NCI-H1092 (cell line): ENCODE measurements at places on chromosomes 1 and 21.

DNA sequence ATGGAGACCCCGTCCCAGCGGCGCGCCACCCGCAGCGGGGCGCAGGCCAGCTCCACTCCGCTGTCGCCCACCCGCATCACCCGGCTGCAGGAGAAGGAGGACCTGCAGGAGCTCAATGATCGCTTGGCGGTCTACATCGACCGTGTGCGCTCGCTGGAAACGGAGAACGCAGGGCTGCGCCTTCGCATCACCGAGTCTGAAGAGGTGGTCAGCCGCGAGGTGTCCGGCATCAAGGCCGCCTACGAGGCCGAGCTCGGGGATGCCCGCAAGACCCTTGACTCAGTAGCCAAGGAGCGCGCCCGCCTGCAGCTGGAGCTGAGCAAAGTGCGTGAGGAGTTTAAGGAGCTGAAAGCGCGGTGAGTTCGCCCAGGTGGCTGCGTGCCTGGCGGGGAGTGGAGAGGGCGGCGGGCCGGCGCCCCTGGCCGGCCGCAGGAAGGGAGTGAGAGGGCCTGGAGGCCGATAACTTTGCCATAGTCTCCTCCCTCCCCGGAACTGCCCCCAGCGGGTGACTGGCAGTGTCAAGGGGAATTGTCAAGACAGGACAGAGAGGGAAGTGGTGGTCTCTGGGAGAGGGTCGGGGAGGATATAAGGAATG lies 505 bp downstream of the LMNA start:
- no peak for DNase-seq

DNA sequence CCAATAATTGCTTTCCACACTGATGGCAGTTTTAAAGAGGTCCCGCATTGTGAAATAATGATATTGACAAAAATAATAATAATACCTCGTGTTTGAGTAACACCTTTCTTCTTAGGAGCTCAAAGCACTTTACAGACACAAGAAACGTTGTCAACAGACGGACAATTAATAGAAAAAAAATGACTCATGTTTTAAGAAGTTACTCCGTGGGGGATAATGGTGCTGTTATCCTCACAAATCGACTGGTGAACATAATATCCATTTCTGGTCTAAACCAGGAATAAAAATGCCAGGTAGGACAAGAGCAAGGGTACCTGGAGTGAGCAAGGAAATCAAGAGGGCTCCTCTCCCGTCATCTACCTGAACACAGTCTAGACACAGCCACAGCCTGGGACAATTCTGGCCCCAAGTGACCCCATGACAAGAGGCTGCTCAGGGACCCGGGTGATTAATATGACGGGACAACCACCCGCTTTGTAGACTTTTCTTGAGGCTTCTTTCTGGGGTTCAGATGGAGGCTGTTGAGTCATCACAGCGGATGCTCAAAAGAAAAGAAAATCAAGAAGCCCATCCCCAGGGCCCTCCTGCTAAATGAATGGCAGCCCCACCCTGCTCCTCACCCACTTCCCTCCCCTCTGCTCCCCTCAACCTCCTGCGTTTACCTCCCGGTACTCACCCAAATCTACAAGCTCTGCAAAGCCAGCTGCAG lies 146.2 kb upstream of the IRF2BP2 start:
- DNase-seq: no peak

GRCh38 chr1:62593825-62594394 lies 3.4 kb upstream of the ANGPTL3 start:
- DNase-seq: no peak

GRCh38 chr1:218247339-218247738 lies 37.8 kb upstream of the RRP15 start:
- no peak for DNase-seq

- DNase-seq: no peak
Measured at GRCh38 chr1:156959925-156960324, 39.5 kb downstream of the LRRC71 start.

DNA sequence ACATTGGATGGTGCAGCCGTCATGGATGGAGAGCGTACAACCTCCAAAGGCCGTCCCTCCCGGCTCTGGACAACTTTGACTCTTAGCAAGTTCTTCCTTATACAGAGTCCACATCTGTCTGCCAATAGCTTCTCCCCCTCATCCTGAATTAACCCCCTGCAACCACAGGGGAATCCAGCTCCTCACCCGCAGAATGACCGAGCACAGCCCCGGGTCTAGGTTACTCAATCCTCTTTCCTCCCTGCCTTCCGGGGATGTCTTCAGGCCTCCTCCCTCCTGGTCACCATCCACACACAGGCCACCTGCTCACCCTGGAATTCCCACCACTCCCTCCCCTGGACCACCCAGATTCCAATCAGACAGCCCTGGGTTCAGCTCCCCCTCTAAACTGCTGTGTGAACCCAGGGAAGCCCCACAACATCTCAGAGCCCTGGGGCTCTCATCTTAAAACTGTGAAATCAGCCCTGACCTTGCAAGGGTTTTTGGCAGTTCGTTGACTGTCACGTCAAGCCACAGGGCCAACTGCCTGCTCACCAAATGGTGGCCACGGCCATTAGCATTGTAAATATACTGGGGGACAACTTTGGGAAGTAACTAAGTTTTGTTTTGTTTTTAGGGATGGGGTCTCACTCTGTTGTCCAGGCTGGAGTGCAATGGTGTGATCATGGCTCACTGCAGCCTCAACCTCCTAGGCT lies 54.2 kb downstream of the HSPG2 start:
- DNase-seq: no peak

GRCh38 chr1:171484760-171485374 lies 463 bp upstream of the PRRC2C start:
- DNase-seq: no peak

DNA sequence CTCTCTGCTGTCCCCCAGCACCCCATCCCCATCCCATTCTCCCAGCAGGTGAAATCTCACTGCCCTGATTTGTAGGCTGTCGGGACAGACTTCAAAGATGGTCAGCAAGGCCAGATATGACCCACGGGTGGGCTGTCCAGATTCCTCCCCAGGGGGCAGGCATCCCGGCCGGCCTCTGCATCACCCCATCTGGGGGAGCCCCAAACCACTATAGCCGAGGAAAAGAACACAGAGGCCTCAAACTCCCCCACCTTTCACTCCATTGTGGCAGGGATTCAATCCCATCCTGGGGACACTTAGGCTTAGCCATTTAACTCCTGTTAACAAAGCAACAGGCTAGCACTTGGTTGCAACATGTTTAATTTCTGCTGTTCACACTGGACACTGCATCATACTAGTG lies 8.8 kb downstream of the MUL1 start:
- DNase-seq: no peak

DNA sequence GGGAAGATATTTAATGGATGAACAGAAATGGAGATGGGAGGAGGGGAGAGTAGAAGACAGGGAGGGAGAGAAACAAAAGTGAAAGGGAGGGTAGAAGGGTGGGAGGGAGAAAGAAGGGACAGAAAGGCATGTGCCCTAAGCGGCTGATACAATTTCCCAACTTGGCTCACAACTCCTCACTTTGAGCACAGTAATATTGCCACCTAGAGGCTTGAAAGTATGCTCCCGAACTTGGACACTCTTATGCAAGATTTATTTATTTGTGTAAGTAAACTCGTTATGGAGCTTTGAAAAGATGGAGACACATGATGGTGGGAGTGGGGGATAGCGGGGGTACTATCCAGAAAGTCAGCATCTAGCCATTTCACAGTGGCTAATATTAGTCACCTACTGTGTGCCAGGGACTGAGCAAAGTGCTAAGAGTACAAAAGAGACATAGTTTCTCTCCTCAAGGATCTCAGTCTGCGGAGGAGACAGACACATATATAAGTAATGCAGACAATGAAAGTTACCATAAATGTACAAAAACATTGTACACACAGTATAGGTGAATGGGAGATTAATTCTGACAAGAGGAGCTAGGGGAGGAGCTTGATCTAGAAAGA lies 189.7 kb downstream of the SEC16B start:
- peak; percentile 57 for DNase-seq

- DNase-seq: no peak
Measured at GRCh38 chr1:168422203-168422847, 121.5 kb downstream of the XCL2 start.

DNA sequence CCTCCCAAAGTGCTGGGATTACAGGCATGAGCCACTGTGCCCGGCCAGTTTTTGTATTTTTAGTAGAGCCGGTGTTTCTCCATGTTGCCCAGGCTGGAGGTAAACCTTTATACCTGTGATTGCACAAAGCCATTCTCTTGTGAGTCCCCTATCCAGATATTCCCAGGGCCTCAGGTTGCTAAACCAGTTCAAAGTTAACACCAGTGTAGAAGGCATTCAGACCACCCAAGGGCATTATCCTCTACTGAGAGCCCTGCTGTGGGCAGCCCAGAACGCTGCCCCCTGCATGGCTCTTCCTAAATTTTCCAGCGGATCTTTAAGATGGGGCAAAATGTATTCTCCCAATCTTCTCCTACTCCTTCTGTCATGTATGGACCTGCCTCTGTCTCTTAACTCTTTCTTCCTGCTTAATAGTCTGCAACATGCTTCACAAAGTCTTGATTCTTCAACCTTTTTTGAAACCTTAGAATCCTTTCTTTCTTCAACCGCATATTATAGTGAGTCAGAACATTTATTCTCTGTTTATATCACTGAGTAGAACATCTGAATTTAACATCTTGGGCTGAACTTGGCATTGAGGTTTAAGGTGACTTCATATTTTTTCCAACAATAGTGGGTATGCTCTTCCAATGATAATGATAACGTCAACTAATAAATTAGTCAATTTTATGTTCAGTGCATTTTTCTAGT lies 36.0 kb downstream of the UBE4B start:
- no peak for DNase-seq

GRCh38 chr1:97350662-97351061 lies 570.2 kb downstream of the DPYD start:
- no peak for DNase-seq

DNA sequence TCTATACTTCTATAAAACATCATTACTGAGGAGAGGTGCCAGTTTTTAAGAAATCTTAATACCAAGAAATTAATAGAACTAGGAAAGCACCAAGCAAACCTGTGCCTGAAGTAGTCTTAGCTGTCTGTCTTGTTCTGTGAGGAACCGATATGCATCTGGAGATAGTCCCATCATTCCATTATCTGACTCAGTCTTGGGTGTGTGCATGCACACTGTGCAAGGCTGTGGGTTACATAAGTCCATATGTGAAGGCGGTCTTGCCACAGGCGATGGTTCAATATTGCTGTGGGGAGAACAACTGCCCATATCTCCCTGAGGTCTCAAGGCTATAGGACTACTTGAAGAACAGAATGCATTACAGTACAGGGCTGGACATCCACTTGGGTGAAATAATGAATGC lies 33.8 kb downstream of the STIL start:
- no peak for DNase-seq

- DNase-seq: no peak
Measured at GRCh38 chr1:114164840-114165543, 11.3 kb upstream of the SYT6 start.

- DNase-seq: no peak
Measured at GRCh38 chr1:119790451-119791198, 20.6 kb downstream of the REG4 start.

- DNase-seq: no peak
Measured at GRCh38 chr1:25872713-25873112, 2.8 kb downstream of the PAQR7 start.

GRCh38 chr1:106173101-106173500 lies 883.4 kb upstream of the PRMT6 start:
- no peak for DNase-seq

DNA sequence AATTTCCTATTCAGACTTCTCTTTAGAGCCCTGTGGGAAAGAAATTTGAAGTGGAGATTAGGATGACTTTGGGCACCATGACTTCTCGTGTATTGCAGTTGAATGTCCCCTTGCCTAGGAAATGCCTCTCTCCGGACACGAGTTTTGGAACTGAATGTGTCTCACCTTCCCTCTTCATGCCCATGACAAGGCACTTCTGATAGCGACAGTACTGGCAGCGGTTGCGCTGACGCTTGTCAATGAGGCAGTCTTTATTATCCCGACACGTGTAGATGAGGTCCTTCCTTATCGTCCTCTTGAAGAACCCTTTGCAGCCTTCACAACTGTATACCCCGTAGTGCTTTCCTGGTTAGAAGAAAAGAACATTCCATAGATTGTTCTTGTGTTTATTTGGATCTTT lies 28.1 kb downstream of the RXRG start:
- no peak for DNase-seq

DNA sequence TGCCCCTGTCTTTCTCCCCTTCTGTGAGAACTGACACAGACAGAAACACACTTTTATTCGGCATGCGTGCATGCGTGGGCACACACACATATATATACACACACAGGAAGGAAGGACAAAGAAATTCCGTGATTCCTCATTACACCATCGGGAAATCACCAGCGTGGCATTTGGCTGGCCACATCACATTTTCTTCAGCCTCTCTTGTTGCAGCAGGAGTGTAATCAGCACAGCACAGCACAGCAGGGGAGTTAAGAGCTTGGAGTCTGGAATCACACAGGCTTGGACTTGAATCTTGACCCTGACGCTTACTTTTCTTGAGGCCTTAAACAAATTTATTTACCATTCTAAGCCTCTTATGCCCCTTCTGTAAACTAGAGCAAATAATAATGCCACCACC lies 45.3 kb upstream of the EPHA8 start:
- DNase-seq: no peak

- DNase-seq: no peak
Measured at GRCh38 chr1:112502826-112503225, 5.9 kb upstream of the WNT2B start.

GRCh38 chr1:27122652-27123051 lies 32.3 kb downstream of the SLC9A1 start:
- DNase-seq: no peak
